ENCODE measurements at places on chromosomes 3 and 15.

DNA sequence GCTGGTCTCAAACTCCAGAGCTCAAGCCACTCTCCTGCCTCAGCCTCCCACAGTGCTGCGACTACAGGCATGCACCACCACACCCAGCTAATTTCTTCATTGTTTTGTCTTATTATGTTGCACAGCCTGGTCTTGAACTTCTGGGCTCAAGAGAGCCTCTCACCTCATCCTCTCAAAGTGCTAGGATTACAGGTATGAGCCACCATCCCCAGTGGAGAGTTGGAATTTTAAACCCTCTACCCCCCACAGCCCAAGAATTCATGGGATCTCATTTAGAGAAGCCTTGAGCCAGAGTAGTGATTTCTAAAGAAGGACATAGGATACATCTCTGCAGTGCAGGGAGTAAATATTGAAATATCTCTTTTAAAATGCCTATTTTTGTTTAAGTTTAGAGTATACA lies 221.1 kb downstream of the CACNA2D3 start:
- DNase-seq, result no peak

GRCh38 chr15:38991126-38991525 lies 426.5 kb upstream of the RASGRP1 start:
- peak; percentile 19 for DNase-seq

DNA sequence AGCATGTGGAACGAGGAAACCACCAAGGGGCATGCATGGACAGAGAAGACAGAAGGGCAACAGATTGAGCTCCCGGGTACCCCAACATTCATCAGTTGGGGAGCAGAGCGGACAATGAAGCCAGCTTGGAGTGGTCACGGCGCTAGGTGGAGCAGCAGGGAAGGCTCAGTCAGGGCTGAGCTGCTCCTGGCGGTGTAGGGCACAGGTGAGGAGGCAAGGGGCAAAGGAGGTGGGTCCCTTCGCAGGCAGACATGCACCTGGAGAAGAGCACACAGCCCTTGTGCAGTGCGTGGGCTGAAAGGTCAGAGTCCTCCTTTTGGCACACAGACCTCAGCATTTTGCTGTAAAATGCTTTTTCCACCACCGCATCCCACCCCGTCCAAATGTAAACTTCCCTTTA lies 90.0 kb upstream of the SLC6A6 start:
- no peak for DNase-seq

DNA sequence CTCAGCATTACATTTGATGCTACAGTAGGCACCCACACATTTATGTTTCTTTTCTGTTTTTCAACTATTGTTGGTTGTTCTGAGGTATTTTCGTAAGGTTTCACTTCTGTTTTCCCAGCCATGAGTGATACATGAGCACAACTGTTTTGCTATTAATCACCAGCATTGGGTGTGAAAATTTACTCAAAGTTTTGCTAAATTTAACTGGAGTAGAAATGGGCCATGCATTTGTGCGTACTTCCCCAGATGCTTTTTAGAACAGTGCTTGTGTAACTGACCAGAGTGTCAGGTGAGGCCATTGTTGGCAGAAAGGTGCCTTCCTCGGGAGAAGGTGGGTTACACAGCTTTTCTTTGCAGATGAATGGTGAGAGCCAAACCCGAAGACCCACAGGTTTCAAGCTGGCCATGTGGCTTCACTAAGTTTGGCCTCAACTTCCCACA lies 70.4 kb downstream of the ST6GAL1 start:
- no peak for DNase-seq

DNA sequence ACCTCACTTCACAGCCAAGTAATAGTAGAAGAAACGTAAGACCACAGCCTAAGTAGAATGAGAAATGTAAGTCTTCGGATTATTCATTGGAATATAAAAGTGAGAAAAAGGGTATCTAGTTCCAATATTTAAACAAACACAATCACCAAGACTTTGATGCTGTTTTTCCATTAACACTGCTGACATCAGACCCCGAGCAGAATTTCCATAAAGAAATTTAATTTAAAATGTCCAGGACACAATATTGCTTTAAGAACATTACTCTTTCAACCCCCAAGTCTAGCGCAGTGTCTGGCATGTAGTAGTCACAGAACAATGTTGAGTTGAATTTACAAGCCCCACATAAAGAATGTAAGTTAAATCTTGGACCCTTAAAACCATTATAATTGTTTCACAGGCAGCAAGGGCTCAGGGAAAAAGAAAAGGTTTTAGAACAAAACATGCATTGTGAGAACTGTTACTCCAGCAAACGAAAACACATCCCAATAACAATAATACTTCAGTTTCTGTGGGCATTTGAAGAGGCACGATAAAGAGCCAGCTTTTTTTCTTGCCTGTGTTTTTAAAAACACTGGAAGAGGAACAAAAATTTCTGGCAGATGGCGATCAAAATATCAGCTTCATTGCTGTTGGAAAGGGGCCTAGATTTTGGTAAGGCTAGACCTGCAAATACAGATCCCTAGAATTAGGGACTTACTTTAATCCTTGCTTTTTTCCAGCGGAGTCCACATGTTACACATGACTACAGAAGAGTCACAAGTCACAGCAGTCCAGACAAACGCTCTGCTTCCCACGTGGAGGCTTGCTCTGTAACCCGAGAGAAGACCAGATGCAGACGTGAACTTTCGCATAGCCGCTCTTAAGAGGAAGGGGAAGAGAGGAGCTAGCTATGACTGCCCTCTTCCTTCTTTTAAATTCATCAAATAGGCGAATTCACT lies 77.9 kb upstream of the IGSF10 start:
- DNase-seq, result peak; percentile 94

- no peak for DNase-seq
Observed at GRCh38 chr3:105781871-105782270, 86.9 kb downstream of the CBLB start.

GRCh38 chr3:35505181-35505580 lies 134.1 kb upstream of the ARPP21 start:
- peak; percentile 90 for DNase-seq

GRCh38 chr15:98682992-98683701 lies 34.8 kb downstream of the IGF1R start:
- DNase-seq, result no peak

DNA sequence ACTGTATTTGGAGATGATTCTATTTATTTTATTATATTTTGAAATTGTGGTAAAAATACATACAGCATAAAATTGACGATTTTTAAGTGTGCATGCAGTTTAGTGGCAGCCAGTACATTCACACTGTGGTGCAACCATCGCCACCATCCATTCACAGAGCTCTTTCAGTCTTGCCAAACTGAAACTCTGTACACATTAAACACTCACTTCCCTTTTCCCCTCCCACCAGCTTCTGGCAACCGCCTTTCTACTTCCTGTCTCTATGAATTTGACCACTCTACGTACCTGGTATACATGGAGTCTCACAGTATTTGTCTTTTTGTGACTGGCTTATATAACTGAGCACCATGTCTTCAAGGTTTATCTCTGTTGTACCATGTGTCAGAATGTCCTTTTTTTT lies 303.3 kb upstream of the ATP10A start:
- no peak for DNase-seq

GRCh38 chr15:36080759-36081158 lies 498.7 kb upstream of the CDIN1 start:
- no peak for DNase-seq

DNA sequence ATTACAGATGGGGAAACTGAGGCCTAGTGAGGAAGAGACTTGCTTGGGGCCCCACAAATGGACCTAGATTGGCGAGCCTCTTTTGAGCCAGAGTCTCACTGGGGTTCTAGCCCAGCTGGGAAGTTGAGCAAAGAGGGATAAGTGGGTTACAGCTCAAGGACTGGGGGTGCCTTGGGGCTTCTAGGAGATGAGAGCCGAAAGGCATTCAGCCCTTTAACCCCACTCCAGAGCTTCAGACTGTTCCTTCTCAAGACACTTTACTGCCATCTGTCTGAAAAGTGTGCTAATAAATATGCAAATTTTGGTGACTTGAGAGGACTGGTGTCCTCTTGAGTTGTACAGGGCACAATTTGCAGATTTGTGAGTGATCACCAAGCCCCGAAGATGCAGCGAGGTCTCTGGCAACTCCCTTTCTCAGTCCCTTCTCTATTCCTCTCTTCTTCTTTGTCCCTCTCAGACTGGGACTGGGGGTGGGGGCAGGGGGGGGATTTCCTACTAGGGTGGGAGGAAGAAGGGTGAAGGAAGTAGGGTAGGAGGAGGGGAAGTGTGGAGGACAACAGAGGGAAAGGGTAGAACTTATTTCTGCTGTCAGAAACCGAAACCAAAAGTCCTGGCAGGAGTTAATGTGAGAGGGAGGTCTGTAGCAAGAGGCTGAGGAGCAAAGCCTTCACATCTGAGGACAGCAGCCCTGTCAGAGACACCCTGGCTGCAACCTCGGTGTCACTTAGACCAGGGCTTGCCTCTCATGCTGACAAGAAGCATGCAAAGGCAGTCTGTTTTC lies 16.2 kb upstream of the ANKDD1A start:
- no peak for DNase-seq

- DNase-seq, result no peak
Observed at GRCh38 chr15:66224946-66225345, 28.6 kb downstream of the MEGF11 start.

DNA sequence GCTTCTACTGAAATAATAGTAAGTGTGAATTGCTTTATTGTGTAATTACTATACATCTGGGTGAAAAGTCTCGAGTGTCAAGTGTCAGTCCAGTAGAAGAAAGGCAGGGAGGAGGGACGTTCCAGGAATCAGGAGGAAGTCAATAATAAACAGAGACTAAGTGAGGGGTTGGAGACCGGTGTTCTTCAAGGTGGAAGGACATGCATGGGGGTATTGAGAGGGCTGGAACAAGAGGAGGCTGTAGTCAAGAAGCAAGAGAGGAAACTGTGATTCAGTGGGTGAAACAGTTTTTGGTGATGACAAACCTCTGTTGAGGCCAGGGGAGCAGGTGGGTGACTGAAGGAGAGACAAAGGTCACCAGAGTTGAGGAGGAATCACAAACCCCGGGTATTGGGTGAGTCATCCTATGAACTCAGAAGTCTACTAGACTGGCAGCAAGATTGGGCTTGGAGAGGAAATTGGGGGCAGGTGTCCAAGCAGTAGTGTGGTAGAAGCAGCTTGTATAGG lies 11.6 kb upstream of the SCAMP5 start:
- no peak for DNase-seq

GRCh38 chr3:65030847-65031463 lies 343.2 kb upstream of the ADAMTS9 start:
- DNase-seq, result no peak

DNA sequence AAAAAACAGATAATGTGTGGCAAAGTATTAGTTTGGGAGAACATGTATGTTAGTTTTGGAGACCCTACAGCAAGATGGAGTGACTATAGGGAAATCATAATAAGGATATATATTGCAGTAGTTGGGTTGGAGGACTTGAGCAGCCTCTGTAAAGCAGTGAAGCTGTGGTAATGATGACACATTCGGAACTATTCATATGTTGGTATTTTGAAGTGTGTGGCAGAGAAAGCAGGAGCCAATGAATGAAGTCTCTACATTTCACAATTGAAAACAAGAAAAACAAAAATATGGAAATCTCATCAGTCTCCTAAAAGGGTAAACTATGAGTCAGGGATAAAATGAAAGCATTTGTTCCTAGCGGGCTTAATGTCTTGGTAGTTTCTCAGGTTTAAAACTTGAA lies 645.9 kb downstream of the OTOL1 start:
- DNase-seq, result no peak

DNA sequence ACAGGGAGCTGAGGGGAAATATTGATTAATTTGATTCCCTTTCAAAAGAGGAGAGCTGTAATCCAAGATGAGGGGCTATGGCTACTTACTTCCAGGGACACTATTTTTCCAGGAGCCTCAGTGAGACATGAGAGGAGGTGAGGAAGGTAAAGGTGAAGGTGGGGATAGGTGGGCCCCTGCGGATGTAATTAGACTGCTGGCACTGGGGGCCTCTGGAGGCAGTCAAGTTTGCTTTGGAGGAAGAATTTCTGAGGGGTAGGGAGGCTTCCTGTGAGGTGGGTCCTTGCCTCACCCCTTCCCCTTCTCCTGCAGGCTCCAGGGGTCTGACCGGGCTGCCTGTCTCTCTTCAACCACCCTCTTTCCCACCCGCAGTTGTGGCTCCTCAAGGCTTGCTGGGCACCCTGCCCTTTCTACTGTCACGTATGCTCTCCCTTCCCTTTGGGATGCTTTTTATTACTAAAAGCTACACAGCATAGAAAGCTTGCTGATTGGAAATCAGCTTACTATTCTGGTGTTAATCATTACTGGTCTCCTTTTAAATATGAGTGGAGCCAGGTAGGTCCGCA lies 22.5 kb downstream of the GASK1A start:
- no peak for DNase-seq

DNA sequence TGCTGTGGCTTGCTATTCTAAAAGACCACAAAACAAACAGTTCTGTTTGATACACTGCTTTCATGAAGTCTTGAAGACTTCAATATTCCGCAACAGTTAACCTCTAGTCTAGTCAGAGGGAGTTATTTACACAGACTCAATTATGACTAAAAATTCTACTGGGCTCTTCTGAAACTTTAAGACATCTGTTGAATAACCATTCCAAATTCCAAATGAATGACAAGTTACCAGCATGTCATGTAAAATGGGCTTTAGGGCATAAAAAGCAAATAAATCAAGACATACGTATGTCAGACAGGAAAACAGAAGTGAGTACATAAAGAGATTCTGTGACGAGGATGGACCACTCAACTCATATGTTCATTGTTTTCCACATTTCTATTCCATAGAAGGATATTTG lies 93.9 kb downstream of the PLOD2 start:
- DNase-seq, result no peak

GRCh38 chr3:79598594-79598993 lies 169.2 kb downstream of the ROBO1 start:
- DNase-seq, result no peak

GRCh38 chr3:19392150-19392549 lies 243.8 kb downstream of the KCNH8 start:
- DNase-seq, result no peak

- DNase-seq, result no peak
Observed at GRCh38 chr3:152192936-152193672, 75.6 kb upstream of the MBNL1 start.

- no peak for DNase-seq
Observed at GRCh38 chr3:11583235-11583634, 60.5 kb downstream of the VGLL4 start.

- peak; percentile 29 for DNase-seq
Observed at GRCh38 chr3:40336511-40337135, 27.1 kb downstream of the EIF1B start.

DNA sequence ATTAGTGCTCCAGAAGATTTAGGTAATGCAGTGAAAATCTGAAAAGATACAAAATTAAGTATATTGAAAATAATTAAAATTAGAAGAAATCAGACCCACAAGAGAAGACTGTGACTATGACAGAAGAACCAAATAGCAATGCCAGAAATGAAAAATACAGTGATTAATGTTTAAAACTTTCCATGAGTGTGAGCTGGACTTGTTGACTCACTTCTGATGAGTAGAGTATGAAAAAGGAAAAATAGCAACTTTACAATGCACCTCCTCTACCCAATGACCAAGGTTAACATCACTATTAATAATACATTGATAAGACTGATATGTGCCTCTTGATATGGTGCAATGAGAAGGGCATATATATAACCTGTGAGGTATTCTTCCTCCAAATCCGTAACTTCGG lies 39.3 kb upstream of the SLC22A13 start:
- no peak for DNase-seq
